Omental fat pad (tissue), 4 donors: ENCODE measurements at places on chromosomes 2 and 18.

DNA sequence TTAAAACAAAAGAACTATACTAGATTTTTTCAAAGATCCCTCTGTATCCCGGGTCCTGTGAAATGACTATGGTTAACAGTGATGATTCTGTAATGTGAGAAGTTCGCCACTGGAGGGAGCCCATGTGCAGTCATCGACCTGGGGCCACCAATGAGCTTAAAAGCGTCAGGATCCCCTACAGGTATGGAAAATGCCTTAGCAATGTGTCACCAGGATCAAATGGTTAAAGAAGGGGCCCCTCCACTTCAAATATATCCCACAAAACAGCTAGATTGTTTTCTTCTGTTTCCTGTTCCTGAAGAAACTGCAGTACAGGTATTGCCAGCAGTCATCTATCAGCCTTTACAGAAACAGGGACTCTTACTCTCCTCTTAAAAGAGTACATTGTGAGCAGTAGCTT is 15.3 kb downstream of the CHRNA1 start:
- DNase-seq: no peak

DNA sequence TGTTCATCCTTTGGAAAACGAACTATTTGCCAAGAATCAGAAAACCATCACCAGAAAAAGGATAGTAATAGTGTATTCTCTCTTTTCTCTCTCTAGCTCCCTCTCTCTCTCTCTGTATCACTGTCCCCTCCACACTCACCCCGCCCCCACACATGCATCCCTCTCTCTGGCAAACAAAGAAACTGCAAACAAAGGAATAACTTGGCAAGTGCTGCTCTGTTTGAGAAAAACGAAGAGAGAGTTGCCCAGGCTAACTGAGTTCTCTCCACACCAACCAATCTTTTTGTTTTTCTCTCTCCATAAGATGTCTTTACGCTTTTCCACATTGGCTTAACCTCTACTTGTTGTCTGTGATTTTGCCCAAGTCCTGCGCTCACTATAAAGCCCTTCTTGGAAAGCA is 316.2 kb downstream of the EPHA4 start:
- no peak for DNase-seq

DNA sequence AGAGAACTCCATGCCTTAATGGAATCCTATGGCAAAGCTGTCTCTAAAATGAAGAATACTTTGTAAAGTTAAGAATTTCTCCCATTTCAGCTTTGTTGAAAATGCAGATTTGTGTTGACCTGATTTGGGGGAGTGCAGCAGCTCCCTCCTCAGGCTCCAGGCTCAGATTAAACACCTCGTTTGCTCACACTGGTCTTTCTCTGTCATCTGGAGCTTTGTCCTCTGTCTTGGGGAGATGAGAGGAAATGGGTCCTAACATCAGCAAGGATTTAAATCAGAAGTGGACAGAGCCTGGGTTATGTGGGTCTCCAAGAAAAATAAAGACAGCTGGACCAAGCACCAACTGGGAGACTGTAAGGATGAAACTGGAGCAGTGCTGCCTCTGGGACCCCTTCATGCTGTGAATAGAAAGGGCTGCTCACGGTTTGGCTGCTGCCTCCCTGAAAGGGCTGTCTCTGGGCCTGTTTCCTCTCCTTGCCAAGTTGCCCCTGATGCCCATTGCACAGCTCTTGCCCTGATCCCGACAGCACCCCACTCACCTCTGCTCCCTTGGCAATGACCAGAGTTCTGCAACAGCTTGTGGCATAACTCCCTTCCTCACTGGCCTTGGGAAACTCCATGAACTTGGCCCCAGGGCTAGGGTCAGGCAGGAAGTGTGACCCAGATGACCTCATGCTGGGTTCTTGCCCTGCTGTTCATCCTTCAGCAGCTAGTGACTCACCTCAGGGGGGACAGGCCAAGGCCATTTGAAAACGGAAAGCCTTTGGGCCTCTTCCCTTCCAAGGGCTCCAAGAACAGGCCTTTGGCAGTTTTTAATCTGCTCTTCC is 197.2 kb downstream of the CYP26B1 start:
- no peak for DNase-seq

DNA sequence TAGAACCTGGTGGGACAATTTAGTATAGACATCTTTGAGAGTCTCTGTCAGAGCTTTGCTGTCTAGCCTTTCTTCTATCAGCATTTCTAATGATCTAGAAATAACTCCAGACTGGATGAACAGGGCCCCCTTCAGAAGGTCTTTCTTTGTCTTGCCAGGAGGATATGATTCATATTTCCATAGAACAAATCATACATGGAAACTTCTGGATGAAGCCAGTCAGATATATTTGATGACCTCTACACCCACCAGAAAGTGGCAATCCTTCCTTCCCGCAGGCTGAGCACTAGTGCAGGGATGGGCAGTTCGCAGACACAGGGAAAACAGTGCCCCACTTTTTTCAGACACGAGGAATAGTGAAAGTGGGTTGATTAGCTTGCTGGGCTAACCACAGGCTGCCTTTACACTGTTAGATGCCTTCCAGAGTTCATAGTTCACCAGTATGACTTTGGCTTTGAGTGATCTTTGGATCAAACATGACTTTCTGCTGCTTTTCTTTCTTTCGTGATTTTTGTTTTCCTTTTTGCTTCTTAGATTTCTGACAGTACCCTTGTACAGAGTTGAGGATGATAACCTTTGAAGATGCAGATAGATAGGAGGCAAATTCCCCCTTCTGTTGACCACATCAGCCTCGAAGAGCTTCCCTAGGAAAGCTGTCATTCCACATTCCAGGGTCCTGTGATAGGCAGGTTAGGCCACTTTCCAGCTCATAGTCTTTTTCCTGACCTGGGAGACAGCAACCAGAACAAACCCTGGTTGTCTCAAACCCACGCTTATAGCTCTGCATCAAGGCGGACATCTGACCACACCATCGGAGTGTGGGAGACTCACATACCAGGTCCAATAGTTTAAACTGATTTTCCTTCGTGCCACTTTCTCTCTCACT is 237.0 kb downstream of the ZNF407 start:
- DNase-seq: no peak

GRCh38 chr18:3466045-3466444 is 16.1 kb downstream of the TGIF1 start:
- no peak for DNase-seq

GRCh38 chr2:46508759-46509158 is 29.4 kb downstream of the TMEM247 start:
- DNase-seq: no peak

DNA sequence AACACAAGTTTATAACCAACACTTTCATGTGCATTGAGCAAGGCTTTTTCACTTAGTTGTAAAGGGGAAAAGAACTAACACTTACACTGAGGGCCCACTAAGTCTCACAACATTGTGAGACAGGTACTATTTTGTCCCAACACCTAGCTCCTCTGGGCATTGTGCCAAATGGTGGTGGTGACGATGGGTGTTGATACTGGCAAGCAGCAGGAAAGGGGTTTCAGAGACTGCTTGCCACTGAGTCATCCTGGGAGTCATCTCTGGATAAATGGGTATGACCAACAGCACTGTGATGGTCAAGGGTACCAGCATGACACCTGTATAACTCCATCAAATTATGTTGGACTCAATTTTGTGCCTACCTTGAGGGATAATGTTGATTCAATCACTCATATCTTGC is 138.8 kb upstream of the ITGA6 start:
- DNase-seq: no peak

DNA sequence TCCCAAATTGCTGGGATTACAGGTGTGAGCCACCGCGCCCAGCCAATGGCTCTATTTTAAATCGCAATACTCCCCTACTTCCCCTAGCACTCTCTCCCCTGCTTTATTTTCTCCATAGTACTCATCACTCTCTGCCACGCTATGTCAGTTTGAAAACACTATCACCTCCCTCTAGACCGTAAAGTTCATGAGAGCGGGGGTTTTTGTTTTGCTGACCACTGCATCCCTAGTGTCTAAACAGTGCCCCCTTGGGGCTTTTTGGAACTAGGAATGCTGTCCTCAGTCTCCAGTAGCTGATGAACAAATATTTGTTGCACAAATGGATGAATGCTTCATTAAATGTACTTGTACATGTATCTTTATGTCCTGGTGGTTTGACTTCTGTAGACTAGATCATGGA is 44.1 kb downstream of the ATOH8 start:
- peak; percentile 0 for DNase-seq

GRCh38 chr2:172435606-172435911 is 8.2 kb downstream of the ITGA6 start:
- no peak for DNase-seq

GRCh38 chr18:74831571-74832250 is 234.0 kb downstream of the ZNF407 start:
- DNase-seq: no peak

DNA sequence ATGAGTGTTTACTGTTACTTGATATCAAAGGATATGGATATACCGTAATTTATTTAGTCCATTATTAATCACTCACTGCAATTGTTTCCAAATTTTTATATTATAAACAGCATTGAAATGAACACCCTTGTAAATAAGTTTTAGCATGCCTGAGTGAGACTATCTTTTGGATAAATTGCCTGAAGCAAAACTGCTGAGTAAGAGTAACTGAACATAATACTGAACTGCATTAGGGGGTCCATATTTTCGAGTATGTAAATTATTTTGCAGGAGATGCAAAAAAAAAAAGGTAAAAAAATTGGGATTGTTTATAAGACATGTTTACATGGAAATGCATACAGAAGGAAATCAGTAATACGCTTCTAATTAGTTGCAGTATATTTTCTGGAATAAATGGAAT is 215.6 kb upstream of the SMAD7 start:
- DNase-seq: no peak

- DNase-seq: no peak
Measured at GRCh38 chr2:230722207-230722885, 9.7 kb downstream of the CAB39 start.

DNA sequence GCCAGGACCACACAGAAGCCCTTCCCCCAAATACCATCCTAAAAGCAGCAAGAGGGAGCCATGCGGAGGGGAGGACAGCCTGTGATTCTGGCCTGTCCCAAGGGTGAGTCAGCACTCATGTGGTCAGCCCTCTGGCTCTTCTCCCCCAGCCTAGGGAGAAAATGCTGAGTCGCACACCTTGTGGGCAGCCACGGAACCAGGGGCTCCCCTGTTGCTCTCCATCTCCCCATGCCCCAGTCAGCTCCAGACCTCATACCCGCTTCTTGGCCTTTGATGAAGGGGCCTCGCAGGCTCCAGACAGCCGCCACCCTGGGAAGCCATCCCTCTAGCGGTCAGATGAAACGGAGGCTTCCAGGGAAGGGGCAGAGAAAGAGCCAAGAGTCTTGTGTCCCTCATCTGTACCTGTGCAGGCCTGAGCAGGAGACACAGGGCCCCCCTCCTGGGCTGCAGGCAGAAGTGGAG is 181.3 kb upstream of the SIX2 start:
- DNase-seq: no peak

DNA sequence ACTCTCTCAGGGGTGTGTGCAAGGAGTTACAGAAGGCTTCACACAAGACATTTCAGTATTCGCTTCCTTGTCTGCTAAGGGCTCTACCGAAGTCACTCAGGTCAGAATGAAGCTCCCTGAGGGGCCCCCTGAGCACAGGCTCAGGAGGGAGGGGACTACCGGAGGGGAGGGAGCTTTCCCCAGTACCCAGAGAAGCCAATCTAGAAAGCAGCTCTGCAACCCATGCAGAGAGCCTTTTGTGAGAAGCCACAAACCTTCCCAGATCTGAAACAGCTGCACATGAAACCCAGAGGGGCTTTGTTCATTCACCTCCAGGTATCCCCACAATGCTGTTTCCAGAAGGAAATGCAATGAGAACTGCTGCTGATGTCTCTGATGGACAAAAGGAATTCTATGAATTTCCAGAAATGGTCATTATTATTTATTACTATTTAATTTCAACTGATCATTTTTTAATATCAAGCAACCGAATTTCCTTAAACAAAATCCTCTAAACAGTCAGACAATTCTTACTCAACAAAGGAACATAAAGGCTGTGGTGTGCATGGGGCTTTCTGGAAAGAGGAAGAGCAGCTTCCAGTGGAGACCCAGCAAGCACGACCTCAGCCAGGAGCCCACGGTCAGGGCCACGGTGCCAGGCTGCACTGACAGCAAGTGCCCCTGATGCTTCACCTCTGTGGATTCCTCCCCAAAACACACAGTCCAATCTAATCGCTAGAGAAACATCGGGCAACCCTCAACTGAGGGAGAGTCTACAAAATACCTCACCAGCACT is 42.0 kb downstream of the NDUFA10 start:
- DNase-seq: no peak

DNA sequence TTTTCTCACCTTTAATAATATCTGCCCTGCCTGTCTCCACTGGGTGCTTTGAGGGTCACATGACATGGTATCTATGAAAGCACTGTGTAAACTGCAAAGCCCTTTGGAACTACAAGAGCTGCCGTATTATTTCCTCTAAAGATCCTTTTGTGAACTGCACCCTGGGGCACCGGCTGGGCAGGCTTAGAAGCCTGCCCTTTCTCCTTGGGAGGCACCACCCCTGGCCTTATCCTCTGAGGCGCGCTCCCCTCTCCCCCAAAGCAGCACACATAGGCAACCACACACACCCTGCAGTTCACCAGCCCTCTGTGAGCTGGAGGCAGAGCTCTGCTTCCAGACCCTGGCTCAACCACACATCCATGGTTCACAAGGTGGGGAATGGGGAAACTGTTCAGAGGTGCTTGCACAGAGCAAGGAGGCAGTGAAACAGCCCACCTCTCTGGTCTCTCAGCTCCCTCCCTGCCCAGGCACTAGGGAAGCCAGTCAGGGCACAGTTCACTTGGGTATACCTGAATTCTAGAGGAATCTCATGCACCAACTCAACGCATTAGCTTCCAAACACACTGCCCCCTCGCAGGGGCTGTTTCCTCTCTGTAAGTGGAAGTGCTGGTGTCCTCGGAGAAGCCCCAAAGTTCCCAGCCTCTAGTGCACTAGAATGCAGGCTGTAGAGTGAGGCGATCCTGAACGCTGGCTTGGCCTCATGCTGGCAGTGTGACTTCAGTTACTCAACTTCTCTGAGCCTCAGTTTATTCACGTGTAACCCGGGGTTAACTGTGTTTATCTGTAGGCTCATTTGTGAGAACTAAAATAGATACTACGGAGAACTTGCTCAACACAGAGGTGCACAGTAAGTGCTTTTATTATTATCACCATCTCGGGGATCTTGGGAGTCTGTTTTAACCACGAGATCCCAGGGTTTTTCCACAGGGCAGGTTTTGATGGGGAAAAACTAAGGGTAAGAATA is 11.0 kb downstream of the SIGLEC15 start:
- DNase-seq: no peak
